Pancreas (tissue), 10 donors: ENCODE measurements at places on chromosomes 5 and 9. TPM values are rescaled to one million over a fixed set of nuclear protein-coding genes. Genes with fewer than 3 reads are reported as not detected.
A peak's percentile ranks its signal among the peaks of the same experiment; 100 is the strongest.

EPB41L4B gene
- total RNA-seq, result 93.0 TPM

CDH10 gene
- 0.34 TPM for total RNA-seq

TMEM38B gene
- 3.0 TPM for total RNA-seq

DNA sequence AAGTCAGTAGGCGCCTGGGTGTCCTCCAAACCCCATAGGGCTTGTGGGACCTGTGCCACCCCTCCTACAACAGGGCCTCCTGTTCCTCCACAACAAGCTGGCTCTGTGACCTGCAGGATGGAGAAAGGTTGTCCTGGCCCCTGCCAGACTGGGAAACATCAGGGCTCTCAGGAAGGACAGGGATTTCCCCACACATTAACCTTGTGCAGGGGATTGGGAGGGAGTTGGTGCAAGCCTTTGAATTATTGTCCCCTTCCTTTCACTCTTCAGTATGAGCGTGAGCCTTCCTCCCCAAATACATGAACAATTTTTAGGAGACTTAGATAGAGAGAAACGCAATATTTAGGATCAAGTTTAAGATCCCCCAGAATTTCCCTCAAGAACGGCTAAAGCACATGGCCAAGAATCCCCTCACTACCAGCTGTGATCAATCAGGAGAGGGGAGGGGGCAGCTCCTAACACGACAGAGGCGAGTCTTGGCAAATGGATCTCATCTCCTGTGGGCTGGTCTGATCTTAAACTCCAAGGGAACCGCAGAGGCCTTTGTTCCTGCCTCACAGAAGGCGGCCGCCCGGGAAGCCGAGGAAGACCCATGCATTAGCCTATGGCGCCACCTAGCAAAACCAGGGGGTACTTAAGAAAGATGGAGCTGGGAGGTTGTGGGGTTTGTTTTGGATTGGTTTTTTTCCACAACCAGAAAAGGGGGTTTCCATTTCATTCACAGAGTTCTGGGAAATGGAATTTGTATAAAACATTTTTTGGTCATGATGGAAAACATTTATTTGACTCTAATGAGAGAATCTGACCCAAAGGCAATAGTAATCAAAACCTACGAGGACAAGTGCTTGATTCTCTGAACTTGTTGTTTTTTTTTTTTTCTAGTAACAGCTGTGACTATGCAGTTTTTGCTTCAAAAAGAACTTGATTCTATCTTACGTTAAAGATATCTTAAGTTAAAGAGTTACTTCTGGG lies 36.1 kb upstream of the OSMR start:
- H3K27me3 ChIP-seq, result no peaks in the 10 kb centered on the region
- no peak overlapping the region for H3K4me3 ChIP-seq
- H3K36me3 ChIP-seq, result no peaks in the 10 kb centered on the region
- no peak overlapping the region for H3K27ac ChIP-seq
- no peaks in the 10 kb centered on the region for H3K4me1 ChIP-seq
- DNase-seq, result peak; percentile 75

DNA sequence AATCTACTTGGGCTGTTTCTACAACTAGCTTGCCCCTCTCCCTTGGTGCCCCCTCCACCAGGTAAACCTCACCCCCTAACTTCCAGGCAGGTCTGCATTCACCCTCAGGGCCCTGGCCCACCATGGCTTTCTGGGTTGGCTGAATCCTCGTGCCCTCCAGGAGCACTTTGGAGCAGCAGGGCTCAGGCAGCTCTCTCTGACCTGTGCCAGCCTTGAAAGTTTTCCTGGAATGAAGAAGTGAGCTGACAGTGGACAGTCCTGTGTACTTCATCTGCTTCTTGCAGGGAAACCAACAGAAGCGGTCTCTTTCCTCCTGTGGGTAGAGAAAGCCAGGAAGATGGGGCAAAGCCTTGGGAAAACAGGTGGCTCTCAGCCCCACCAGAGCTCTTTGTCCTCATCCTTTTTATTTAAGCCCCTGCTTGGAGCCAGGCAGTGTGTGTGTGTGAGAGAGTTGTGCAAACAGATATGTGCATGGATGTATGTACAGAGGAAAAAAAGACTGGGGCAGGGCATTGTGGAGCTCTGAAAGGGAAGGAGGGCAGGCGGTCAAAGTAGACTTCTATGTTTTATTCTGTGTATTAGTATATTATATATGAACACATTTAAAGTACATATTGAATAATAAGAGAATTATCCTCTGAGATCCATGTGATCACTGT lies 62.3 kb upstream of the SPRY4 start:
- H3K27me3 ChIP-seq, result no peaks in the 10 kb centered on the region
- no peak overlapping the region for H3K27ac ChIP-seq
- no peaks in the 10 kb centered on the region for H3K36me3 ChIP-seq
- no peak overlapping the region for H3K4me3 ChIP-seq
- DNase-seq, result no peak

DNA sequence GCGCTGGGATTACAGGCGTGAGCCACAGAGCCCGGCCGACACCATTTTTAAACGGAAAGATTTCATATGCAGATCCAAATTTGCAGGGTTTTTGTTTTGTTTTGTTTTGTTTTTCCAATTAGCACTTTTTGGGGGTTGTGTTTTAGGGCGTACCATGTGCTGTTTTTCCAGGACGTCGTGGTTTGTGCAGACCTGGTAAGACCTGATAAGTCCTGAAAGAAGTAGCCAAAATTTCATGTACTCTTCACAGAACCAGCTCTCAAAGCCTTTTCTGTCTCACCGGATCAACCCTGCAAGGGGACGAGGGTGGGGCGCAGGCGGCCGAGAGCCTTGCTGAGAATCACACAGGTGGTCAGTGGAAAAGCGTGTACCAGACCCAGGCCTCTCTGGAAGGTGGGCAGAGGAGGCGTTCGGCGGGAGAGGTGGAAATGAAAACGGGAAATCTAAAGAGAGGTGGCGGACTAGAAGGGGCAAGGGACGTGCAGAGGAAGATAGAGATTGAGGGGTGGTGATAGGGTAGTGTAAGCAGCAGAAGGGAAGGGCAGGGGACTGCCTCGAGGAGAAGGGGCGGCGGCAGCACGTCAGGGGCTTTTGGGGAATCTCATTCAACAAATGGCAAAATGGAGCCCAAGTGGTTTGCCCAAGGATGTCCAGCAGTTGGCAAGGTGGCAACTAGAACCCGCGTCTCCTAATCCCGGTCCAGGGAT lies 1.1 kb upstream of the FAF2 start:
- peaks cover 6% of the 10 kb centered on the region for H3K4me1 ChIP-seq
- peak overlapping the region; percentile 77 for H3K4me3 ChIP-seq
- peak overlapping the region; percentile 91 for H3K27ac ChIP-seq

GRCh38 chr5:162248107-162248713 lies 180.6 kb downstream of the GABRG2 start:
- no peak overlapping the region for H3K27ac ChIP-seq
- H3K27me3 ChIP-seq, result no peaks in the 10 kb centered on the region
- H3K36me3 ChIP-seq, result no peaks in the 10 kb centered on the region
- H3K4me3 ChIP-seq, result no peak overlapping the region
- no peak for DNase-seq
- no peaks in the 10 kb centered on the region for H3K4me1 ChIP-seq

- H3K36me3 ChIP-seq, result no peaks in the 10 kb centered on the region
- peak overlapping the region; percentile 99 for H3K27ac ChIP-seq
Observed at GRCh38 chr5:140108093-140109017, 5.6 kb upstream of the PURA start.

GRCh38 chr5:111197523-111197922 lies 26.7 kb upstream of the CAMK4 start:
- no peaks in the 10 kb centered on the region for H3K27me3 ChIP-seq
- no peak for DNase-seq
- no peaks in the 10 kb centered on the region for H3K4me1 ChIP-seq
- no peak overlapping the region for H3K27ac ChIP-seq
- no peaks in the 10 kb centered on the region for H3K36me3 ChIP-seq

- H3K36me3 ChIP-seq, result no peaks in the 10 kb centered on the region
- H3K4me1 ChIP-seq, result no peaks in the 10 kb centered on the region
- no peak for DNase-seq
- H3K27me3 ChIP-seq, result no peaks in the 10 kb centered on the region
- H3K4me3 ChIP-seq, result no peak overlapping the region
Observed at GRCh38 chr9:69946800-69947437, 96.7 kb upstream of the MAMDC2 start.

- no peaks in the 10 kb centered on the region for H3K27me3 ChIP-seq
- H3K36me3 ChIP-seq, result no peaks in the 10 kb centered on the region
- peak; percentile 43 for DNase-seq
- no peak overlapping the region for H3K4me3 ChIP-seq
- H3K27ac ChIP-seq, result no peak overlapping the region
- H3K4me1 ChIP-seq, result peaks cover 5% of the 10 kb centered on the region
Observed at GRCh38 chr5:160434022-160434531, 12.4 kb downstream of the PTTG1 start.

DNA sequence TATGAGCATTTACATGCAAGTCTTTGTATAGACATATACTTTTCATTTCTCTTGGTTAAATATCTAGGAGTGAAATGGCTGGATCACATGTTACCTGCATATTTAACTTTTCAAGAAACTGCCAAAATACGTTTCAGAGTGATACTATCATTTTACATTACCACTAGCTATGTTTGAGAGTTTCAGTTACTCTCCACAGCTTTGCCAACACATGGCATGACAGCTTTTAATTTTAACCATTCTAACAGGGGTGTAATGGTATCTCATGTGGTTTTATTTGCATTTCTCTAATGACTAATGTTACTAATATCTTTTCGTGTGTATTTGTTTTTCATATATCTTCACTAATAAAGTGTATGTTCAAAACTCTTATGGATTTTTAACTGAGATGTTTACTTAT lies 99.8 kb downstream of the DTWD2 start:
- H3K27me3 ChIP-seq, result no peaks in the 10 kb centered on the region
- H3K36me3 ChIP-seq, result no peaks in the 10 kb centered on the region
- DNase-seq, result no peak
- H3K4me1 ChIP-seq, result no peaks in the 10 kb centered on the region

DNA sequence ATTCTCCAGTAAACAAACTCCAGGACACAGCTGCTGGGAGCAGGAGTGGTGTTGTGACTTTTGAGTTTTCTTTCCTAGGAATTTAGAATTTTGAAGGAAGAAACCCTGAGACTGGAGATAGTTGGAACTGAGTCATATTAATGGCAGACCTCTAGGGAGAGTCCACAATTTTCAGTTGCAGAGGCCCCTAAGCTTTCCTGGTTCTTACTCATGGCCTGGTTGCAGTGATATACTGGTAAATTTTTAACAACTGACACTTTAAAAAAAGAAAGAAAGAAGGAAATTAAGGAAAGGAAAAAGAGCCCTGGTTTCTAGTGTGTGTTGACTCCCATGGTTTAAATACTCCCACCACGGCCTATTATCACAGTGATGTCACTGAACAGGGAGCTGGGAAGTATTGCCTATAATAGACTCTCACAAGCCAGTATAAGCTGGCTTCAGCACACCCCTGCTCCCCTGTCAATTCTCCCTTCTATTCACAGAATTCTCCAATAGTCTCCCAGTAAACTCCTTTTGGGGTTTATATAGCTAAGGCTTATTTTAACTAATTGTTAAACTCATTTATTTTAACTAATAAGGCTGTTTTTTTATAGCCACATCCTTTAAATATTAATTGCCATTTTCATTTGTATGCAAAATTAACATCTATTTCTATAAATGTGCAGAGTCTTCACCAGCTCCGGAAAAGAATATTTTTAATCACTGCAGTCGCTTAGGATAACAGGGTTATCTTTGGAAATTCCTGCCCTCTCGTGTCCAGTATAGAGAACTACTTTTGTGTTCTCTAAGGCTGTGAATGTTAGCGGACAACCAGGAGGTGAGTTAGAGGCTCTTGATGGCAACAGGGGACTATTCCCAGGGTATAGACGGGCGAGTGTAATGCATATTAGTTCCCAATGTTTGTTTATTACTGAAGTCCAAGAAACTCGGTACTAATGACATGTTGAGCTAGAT lies 59.7 kb downstream of the GGTA1 start:
- H3K36me3 ChIP-seq, result no peaks in the 10 kb centered on the region
- no peak overlapping the region for H3K27ac ChIP-seq
- H3K4me1 ChIP-seq, result no peaks in the 10 kb centered on the region
- no peak overlapping the region for H3K4me3 ChIP-seq

DNA sequence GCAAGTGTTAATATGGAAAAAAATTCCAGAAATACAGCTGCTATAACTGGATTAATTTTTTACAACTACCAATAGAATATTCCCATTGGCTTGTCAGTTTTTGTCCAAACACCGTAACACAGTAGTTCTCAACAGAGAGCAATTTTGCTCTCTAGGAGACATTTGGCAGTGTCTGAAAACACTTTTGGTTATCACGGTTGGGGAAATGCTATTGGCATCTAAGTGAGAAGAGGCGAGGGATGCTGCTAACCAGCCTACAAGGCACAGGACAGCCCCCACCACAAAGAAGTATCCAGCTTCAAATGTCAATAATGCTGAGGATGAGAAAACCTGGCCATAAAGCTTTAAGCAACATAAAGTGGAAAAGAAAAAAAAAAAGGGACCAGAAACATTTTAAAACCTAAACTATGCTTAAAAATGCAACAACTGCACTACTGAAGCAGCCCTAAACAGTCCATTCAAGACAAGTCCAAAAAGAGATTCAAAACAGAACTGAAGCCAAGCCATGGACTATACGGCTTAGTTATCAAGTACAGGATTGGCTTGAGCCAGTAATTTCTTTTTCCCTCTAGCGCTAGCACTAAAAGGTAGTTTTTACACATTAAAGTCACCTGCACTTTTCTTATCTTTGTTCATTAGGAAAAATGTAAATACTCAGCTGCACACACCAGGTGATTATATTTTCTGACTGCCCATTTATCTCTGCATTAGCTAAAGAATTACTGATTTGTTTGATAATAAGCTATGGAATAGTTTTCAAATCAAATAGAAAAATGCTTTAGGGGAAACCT lies 83.9 kb downstream of the NR3C1 start:
- no peaks in the 10 kb centered on the region for H3K27me3 ChIP-seq
- peaks cover 26% of the 10 kb centered on the region for H3K4me1 ChIP-seq
- H3K27ac ChIP-seq, result no peak overlapping the region
- H3K36me3 ChIP-seq, result no peaks in the 10 kb centered on the region

DNA sequence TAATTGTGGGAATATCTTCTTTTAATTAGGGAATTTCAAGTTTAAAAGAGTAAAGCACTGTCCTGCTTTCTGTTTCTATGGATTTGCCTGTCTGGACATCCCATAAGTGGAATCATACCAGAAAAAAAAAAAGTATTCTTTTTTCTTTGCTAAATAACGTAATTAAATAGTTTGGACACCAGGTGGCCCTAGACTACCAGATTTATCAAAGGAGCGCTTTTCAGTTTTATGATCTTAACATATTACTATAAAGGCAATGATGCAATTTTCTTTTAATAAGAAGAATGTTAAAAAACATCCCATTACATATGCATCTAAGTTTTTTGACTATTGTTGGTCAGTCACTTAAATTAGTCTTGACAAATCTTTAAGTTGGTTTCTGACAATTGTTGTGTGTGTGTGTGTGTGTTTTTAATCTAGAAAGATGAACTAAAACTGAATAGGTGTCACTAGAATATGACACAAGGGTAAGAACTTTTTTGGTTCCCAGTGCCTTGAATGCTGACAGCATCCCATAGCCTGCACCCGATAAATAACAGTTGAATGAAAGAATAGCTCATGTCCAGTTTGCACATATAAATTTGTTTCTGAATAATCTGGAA lies 49.5 kb downstream of the C5orf22 start:
- H3K27ac ChIP-seq, result no peak overlapping the region
- H3K4me1 ChIP-seq, result no peaks in the 10 kb centered on the region
- H3K36me3 ChIP-seq, result no peaks in the 10 kb centered on the region
- no peak for DNase-seq
